ENCODE measurements at places on chromosomes 3 and 15.

- DNase-seq = no peak
Measured at GRCh38 chr3:177446165-177446601, 248.9 kb upstream of the TBL1XR1 start.

GRCh38 chr3:47636225-47636624 is 57.6 kb upstream of the CSPG5 start:
- DNase-seq = no peak

GRCh38 chr15:33148129-33148751 is 46.3 kb downstream of the FMN1 start:
- no peak for DNase-seq

- no peak for DNase-seq
Measured at GRCh38 chr3:87796137-87796842, 262.5 kb downstream of the CGGBP1 start.

- no peak for DNase-seq
Measured at GRCh38 chr3:182392182-182392937, 400.9 kb upstream of the ATP11B start.

GRCh38 chr3:187989575-187990153 is 164.3 kb upstream of the LPP start:
- no peak for DNase-seq

- DNase-seq = no peak
Measured at GRCh38 chr3:62961874-62962556, 86.8 kb upstream of the CADPS start.

GRCh38 chr3:164851204-164851603 is 227.1 kb downstream of the SI start:
- DNase-seq = no peak

DNA sequence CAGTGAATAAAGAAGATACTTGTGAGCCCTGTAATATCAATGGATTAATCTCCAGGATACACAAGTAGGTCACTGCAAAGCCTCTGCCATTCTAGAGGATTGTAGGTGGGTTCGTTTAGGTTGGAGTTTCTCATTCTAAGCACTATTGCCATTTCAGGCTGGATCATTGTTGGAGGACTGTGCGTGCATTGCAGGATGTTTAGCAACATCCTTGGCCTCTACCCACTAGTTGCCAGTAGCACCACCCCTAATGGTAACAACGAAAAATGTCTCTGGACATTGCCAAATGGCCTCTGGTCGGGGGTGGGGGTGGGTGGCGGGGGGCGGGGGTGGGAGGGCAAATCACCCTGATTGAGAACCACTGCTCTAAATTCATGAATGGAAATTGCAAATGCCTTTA is 4.9 kb upstream of the IFT57 start:
- DNase-seq = no peak

All from stimulated activated CD8-positive, alpha-beta memory T cell treated with anti-CD3 and anti-CD28 coated beads, Interleukin-7, amount 100 ng/mL, for 1 hour (primary cell).